ENCODE measurements at places on chromosomes 12 and 14. TPM values are rescaled to one million over a fixed set of nuclear protein-coding genes. Genes with fewer than 3 reads are reported as not detected.

DNA sequence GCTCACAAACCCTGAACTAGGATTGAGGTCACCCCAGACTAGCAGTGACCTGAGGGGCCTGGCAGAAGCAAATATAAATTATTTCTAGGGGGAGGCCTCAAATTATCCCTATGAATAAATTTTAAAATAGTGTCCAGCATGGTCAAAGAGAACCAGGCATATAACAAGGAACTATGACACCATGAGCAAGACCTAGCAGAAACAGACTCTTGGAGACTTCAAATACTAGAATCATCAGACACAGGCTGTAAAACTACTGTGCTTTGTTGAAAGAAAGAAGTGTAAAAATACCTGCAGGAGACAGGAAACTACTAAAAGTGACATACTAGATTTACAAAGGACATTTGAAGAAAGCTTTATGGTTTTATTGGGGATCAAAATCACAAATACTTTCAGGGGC is 3.2 kb upstream of the BCL7A start:
- no peak for DNase-seq

DNA sequence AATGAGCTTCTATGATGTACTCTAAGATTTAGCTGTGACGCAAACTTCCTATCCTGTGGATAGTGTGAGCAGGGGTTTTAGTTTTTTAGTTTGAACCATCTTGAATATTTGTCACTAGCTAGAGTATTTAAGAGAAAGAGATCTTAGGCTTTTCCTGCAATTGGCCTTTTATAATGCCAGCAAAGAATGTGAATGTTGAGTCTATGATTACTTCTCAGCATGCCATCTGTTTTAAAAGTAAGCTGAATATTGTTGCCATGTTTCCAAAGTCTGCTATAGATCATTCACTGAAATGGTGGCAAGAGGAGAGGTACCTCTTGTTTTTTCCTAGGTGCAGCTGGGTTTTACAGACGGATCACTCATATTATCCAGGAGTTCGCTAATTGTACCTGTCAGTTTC is 1783.6 kb upstream of the FLRT2 start:
- DNase-seq = no peak

DNA sequence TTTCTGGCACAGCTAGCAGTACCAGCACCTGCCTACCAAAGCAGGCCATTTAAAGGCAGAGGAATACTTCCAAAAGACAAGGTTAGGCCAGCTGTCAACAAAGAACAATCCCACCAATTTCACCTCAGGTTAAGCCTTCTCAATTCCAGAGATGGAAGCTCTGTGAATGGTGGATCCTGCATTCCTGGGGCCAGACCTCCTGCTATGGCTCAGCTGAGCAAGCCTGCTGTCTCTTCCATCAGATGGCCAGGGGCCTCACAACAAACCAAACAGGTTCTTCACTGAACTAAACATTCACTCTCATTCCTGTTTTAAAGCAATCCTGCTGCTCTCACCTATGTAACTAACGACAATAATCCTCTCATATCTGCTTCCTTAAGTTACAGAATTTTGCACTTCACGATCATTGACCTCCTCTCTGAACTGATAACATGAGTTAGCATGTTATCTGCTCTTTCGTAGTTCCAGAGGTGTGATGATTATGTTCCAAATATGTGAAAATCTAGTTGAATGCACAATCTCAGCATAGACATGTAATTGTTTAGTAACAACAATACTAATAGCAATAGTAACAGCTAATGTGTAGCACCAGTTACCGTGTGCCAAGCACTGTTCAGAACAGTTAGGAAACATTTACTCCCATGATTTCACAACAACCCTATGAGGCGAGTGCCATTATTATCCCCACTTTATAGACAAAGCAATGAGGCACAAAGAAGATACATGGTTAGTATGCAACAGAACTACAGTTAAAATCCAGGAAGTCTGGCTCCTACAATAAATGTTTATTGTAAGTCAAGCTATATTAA is 73.2 kb downstream of the SLC2A13 start:
- DNase-seq = no peak

GRCh38 chr14:95387826-95388445 is 68.2 kb upstream of the CLMN start:
- DNase-seq = no peak

GRCh38 chr12:122067966-122068365 is 10.6 kb upstream of the MLXIP start:
- DNase-seq = no peak

- DNase-seq = no peak
These were observed 24.2 kb downstream of the SMUG1 start for GRCh38 chr12:54164387-54165145.

DNA sequence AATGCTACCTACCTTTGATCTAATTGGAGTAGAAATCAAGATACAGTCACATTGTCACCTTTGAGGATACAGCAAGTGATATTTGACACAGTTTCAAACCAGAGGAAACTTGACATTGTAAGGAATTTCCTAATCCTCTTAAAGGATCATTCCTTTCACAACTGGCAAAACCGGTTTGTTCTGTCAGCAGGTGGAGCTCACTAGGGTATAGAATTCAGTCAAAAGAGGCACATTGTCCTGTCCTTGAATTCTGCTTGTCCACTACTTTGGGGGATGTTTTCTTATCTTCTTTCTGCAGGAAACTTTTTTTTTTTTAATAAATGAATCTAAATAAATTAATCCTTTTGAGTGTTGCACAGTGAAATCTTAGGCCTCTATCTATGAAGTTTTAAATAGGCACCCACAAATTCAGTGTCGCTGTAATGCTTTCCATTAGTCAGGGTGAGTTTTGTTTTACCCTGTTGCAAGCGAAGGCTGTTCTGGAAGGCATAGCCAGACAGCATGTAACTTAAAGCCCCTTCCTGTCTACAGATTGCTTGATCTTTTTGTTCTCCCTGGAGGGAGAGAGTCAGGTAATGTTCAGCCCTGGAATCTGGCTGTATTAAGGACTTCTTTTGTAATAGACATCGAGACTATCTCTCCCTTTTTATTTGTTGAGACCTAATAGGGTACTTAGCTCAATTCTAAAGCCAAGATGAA is 285.0 kb upstream of the RGS6 start:
- DNase-seq = no peak

DNA sequence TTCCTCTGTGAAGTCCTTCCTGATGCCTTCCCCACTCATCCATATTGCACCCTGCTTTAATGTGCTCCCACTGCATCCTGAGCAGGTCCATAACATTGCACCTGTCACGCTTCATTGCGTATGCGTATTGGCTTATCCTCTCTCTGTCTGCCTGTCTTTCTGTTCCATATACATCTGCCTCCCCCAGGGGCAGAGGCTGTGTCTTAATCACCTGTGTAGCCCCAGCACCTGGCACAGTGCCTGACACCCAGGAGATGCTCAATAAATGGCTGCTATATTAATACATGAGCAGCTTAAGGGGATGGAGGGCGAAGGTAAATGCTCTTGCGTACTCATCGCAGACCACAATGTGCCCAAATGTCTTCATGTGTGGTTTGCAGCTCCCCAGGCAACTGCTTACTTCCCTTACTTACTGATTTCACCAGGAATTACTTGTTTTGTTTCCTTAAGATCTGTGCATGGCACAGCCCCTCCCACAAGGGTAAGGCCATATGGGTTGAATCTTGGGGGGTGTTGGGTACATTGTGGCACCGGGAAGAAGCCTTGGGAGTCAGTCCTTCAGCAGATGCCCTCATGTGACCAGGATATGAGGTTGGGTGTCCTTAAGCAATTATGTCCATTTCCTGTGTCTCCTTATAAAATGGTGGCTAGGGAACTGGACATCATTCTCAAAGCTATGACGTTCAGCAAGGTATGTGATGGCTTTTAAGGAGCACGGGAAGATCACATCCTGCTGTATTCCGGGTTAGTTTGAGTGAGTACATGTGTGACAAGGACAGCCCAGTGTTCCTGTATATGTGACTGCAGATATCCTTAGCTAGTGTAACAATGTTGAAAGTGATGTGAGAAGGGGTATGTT is 848 bp upstream of the CPNE6 start:
- no peak for DNase-seq

DNA sequence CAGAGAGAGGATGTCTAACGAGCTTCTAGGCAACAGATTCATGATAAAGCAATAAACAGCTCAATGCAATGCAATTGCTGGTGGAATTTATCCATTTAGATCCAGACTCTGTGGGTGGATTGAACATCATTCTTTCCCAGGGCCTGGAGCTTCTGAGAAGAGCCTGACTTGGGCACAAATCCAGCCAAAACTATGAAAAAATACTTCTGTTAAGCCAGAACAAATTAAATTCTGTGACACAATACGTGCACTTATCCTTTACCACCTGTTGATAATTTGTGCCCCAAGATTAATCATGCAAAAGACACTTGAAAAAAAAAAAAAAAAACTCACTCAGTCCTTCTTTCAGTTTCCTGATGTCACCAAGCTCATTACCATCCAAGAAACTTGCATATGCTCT is 446.0 kb upstream of the DCN start:
- no peak for DNase-seq

DNA sequence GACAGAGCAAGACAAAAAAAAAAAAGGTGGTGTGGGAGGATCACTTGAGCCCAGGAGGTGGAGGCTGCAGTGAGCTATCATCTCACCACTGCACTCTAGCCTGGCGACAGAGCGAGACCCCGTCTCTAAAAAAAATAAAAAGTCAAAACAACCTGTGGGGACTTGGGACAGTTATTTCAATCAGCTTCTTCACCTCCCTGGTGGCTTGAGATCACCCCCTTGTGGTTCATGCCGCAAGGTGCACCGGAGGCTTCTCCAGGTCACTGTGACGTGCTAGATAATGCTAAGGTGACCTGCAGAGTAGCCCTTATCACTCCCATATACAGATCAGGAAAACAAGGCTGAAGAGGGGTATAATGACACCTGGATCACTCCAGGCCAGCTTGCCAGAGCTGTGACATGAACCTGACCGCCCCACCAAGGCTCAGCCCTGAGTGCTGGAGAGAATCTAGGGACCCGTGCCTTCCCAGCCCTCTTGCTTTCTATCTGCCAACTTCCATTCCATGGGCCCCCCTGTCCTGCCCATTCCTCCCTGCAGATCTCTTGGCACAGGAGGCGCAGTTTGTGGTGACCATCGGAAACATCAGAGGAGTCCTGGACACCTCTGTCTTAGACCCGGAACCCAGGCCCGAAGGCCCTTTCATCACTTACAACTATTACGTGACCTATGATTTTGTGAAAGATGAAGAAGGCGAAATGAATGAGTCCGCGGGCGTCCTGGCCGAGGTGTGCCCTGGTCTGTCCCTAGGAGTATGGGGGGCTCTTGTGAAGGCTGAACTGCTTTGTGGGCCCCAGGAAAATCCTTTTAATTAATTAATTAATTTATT is 8.1 kb downstream of the LRRC43 start:
- DNase-seq = peak; percentile 76

KRT79 gene
- total RNA-seq = not detected

FOXM1 gene
- total RNA-seq = not detected

GRCh38 chr14:61555056-61555838 is 140.1 kb upstream of the HIF1A start:
- no peak for DNase-seq

PTPN21 gene
- 2.1 TPM for total RNA-seq

POTEG gene
- not detected for total RNA-seq

PCNX1 gene
- 41.2 TPM for total RNA-seq

TAS2R42 gene
- total RNA-seq = not detected

GRCh38 chr14:86430853-86431252 is 900.9 kb downstream of the FLRT2 start:
- no peak for DNase-seq

GUCY2C gene
- 0.05 TPM for total RNA-seq

GRCh38 chr12:123712780-123713319 is 697 bp downstream of the ATP6V0A2 start:
- DNase-seq = peak; percentile 34

GRCh38 chr12:50344775-50345174 is 51.6 kb downstream of the FAM186A start:
- no peak for DNase-seq

DNA sequence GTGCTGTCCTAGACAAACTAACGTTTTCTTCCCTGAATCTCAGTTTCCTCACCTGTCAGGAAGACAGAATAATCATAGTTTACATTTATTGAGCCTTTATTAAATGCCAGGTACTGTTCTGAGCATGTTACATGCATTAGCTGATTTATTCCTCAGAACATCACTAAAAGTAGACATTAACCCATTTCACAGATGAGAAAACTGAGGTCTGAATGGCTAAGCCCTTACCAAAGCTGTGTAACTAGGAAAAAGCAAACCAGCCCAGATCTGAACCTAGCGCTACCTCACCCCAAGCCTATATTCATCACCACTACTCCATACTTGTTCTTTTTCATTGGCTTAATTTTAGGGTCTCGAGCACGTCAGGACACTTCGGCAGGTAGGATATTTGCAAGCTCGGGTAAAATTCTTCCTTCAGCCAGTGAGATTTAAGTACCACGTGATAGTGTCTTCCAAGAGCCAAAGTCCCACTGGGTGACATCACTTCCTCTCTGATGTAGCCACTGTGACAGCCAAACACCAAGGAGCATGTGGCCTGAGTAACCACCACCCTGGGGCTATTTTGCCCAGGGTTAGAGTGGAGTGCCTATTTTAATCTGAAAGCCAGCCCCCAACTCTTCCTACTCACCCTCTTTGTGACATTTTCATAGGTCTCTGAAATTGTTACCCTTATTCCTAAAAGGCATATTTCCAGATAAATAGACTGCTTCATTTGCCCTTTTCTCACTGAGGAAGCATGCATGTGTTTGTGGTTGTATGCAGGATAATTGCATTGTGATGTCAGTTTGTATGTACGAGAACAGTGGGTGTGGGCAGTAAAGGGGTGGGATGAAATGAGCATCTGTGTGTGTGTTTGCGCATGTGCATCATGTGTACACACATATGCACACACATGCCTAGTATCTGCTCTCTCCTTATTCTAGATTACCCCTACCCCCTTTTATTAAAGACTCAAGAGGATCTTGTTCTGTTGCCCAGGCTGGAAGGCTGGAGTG is 62.2 kb upstream of the WSCD2 start:
- DNase-seq = no peak

DNA sequence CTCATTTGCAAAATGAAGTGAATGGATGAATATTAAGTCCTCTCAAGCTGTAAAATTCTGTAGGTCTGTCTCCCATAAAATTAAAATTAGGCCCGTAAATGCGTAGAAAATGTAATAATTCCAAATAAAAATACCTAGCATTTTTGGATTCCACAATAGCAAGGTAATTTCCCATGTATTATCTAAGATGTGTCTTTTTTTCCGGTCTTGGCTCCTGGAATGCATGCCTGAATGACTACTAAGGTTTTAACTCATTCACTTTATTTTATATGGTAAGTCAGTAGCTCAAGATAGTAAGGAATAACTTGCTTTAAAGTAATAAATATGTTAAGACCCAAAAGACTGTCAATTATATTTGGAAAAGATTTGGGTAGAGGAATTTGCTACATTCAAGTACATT is 11.1 kb downstream of the TXNRD1 start:
- DNase-seq = no peak

GRCh38 chr12:133080026-133080367 is 726 bp upstream of the ZNF140 start:
- DNase-seq = peak; percentile 91

TBPL2 gene
- not detected for total RNA-seq

ZNF891 gene
- 1.3 TPM for total RNA-seq

TSPAN19 gene
- not detected for total RNA-seq

- no peak for DNase-seq
These were observed 94.4 kb upstream of the PLEKHG7 start for GRCh38 chr12:92608151-92609091.

SALL2 gene
- total RNA-seq = 0.92 TPM

- no peak for DNase-seq
These were observed 8.1 kb downstream of the LGR5 start for GRCh38 chr12:71447691-71448132.

PTPRO gene
- 3.3 TPM for total RNA-seq

GRCh38 chr14:104723651-104724406 is at the start of gene ADSS1:
TSS of gene ADSS1 (plus strand) at chr14:104724229. CDS start at chr14:104724271, 42 bp downstream.
- peak; percentile 80 for DNase-seq
